SJSA1 (cell line): ENCODE measurements at places on chromosomes 1 and 21.

- DNase-seq = no peak
Observed at GRCh38 chr1:109652402-109652801, 3.5 kb upstream of the GSTM4 start.

GRCh38 chr1:234681990-234682389 is 72.0 kb upstream of the IRF2BP2 start:
- no peak for DNase-seq

- no peak for DNase-seq
Observed at GRCh38 chr1:228988664-228989063, 253.4 kb downstream of the RHOU start.

- no peak for DNase-seq
Observed at GRCh38 chr1:34398916-34399275, 222.2 kb downstream of the C1orf94 start.

DNA sequence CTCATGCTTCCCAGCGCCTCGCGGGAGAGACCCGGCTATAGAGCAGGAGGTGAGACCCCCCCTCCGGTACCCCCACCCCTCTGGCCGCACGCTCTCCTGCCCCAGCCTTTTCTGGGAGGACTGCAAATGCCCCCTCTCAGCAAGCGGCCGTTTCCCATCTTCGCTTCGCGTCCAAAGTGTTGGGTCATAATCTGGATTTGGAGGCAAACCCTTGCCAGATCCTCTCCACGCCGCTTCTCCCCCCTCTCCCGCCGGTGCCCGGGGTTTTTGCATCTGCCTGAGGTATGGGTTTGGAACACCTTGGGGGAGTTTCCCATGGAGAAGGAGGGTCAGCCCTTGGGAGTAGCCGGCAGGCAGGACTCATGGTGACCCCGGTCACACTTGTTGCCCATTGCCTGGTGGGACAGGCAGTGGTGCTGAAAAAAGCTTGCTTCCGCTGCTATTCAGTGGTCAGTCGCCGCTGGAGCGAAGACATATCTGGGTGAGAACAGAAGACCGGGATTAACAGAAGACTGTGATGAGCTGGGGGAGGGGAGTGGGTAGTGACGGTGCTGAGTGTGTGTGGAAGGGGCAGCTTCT is 935 bp downstream of the KCNK2 start:
- no peak for DNase-seq

DNA sequence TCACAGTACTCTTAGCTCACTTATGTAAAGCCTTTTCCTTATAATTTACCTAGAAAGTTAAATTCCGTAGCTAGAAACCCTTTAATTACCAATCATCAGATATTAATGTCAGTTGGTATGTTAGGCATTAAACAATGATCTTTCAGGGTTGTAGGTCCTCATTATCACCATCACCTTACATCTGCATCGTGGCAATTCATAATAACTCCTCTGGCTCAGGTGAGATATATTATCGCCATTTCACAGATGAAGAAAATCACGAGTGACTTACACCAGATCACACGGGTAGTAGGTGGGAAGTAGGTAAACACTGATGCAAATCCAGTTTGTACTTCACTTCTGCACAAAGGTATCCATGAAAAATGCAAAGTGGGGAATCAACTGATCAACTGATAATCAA is 639 bp downstream of the NUP133 start:
- DNase-seq = no peak

DNA sequence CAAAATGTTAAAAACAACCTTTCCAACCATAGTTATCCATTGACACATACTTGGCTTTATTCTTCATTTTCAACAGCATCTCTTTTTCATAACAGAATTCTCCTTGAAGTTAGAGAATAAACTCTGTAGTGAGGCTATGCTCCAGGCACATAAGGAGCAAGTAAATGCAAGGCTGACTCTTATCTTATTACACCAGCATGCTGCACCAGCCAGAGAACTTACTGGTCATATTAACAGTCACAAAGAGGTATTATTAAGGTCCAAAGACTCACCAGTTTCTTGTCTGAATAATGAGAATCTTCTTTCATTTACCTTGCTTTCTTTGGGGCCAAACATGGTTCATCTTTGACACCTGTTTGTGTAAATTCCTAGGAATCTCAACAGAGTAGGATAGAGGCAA is 71.3 kb upstream of the IVNS1ABP start:
- DNase-seq = no peak

DNA sequence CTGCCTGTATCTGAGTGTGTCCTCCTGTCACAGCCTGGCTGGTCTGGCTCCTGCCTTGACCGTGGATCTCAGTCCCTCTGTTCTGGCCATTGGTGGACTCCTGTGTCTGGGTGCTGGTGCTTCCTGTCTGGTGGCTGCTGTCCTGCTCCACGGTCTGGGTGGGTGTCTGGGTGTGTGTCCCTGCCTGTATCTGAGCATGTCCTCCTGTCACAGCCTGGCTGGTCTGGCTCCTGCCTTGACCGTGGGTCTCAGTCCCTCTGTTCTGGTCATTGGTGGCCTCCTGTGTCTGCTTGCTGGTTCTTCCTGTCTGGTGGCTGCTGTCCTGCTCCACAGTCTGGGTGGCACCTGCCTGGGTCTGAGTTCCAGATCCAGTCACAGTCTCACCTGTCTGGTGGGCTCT is 4.0 kb downstream of the CRNN start:
- DNase-seq = no peak

DNA sequence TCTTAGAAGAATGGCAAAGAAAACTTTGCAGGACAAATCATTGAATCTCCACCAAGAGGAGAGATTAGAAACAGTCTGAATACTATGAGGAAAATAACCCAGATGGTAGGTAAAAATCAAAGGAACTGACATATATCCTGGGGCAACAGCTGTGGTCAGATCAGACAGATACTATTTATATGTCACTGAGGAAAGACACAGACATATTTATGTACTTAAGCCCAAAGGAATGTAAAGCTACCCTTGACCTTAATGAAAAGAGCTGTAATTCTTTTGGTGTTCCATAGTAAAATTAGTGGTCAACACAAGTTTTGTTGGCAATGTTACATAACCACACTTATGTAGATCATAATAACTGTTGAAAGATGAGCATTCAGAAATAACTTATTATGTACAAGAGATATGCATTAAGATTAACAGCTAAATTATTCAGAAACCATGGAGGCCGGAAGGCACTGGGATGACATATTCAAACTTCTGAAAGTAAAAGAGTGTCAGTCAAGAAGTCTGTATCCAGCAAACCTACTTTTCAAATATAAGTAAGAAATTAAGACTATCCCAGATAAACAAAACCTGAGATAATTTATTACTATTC is 166.1 kb upstream of the SAMSN1 start:
- DNase-seq = no peak

GRCh38 chr21:26067836-26068594 is 102.6 kb downstream of the APP start:
- no peak for DNase-seq
